ENCODE measurements at places on chromosomes 12 and 14.

- no peak for DNase-seq
Observed at GRCh38 chr12:120012067-120012621, 23.1 kb downstream of the BICDL1 start.

DNA sequence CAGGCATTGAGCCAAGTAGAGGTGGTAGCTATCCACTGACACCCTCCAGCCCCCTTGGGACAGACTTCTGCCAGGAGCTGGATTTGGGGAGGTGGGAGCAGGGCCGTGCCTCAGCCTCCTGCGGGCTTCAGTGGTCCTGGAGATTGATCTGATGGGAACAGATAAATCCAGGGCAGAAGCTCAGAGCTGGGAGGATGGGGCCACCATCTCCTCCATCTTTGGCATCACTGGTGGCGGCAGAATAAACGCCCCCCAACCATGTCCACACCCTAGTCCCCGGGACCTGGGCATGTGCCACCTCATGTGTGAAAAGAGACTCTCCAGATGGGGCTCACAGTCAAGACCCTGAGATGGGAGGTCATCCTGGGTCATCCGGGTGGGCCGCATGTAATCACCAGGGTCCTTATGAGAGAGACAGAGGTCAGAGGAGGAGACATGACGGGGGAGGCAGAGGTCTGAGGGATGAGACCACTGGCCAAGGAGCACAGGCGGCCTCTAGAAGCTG, 209.6 kb upstream of the RTL1 start:
- DNase-seq = no peak

DNA sequence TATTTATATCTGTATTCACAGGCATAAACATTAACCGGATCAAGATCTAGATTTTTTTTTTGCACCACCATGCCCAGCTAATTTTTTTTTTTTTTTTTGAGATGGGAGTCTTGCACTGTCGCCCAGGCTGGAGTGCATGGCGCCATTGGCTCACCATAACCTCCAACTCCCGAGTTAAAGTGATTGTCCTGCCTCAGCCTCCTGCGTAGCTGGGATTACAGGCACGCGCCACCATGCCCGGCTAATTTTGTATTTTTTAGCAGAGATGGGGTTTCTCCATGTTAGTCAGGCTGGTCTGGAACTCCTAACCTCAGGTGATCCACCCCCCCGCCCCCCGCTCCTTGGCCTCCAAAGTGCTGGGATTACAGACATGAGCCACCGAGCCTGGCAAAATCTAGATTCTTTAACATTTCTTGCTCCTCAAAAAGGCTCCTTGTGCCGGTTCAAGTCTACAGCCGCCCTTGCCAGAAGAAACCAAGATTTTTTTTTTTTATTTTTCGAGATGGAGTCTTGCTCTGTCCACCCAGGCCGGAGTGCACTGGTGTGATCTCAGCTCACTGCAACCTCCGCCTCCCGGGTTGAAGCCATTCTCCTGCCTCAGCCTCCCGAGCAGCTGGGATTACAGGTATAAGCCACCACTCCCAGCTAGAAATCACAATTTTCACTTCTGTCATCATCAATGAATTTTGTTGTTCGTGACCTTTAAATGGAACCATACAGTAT, 36.9 kb upstream of the SLC2A3 start:
- no peak for DNase-seq

GRCh38 chr14:55136241-55136640, 7.2 kb downstream of the LGALS3 start:
- no peak for DNase-seq
